ENCODE measurements at places on chromosomes 2 and 18. TPM values are rescaled to one million over a fixed set of nuclear protein-coding genes. Genes with fewer than 3 reads are reported as not detected.

DNA sequence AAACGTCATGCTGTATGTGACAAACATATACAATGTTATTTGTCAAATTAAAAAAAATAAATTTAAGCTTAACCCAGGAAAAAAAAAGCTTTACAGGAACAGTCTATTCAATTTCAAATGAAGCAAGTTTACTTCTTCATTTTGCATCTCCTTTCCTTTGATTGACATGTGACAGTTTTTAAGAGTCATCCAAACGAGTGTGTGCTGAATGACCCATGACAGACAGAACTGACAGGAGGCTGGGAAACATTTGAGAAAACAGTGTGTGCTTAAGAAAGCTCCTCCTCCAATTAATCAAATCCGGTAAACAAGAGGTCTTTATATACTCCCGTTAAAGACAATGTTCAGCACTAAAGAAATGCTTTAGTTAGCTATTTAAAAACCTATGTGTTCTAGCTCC lies 177.7 kb downstream of the SRBD1 start:
- no peak for DNase-seq

GRCh38 chr2:58227171-58227917 lies 13.8 kb downstream of the FANCL start:
- no peak for DNase-seq

GRCh38 chr2:48343571-48344440 lies 186.1 kb upstream of the STON1 start:
- no peak for DNase-seq

GRCh38 chr18:22088029-22088428 lies 81.4 kb upstream of the GATA6 start:
- DNase-seq = no peak

DNA sequence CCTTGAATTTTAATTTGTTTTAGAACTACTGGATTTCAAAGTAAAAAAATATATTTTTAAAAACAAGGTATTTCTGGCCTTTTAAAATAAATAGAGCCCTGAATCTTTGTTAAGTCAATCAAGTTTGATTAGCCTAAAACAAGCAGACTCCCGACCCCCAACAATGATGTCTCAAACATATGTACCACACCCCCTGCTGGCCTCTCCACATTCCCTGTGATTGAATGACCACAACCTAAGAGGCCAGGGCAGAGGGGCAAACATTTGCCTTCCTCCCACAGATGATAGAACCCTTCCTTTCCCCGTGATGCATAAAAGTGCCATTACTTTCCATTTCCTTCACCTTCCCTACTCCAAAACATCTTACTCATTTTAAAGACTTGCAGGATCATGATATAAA lies 130.9 kb downstream of the STK39 start:
- no peak for DNase-seq

GRCh38 chr2:173373290-173373689 lies 18.6 kb downstream of the CDCA7 start:
- DNase-seq = no peak

- no peak for DNase-seq
Measured at GRCh38 chr2:227057060-227057459, 106.9 kb downstream of the COL4A4 start.

DNA sequence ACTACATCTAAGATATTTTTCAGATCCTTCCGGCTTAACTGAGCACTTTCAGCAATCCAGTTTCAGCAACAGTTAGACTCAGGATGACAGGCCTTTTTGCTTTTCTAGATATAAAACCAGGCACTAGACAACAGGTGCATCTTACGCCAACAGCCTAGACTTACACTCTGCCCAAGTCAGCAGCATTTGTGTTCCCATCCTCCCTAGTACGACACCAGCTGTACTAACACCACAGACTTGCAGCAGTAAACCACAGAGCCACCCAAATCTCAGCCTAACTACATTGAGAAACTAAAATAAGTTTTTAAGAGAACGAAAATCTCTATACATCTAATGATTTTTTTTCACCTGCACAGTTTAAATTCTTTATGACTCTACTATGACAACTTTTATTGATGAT lies 89.9 kb upstream of the DNMT3A start:
- DNase-seq = no peak

The FEZ2 gene
- 46.4 TPM for total RNA-seq

The SH3RF3 gene
- 10.7 TPM for total RNA-seq

The AQP12B gene
- total RNA-seq = not detected

The RAB31 gene
- total RNA-seq = 77.1 TPM

The TCF4 gene
- 60.3 TPM for total RNA-seq

The IGFBP5 gene
- 572 TPM for total RNA-seq

The MROH2A gene
- total RNA-seq = not detected
